Naive thymus-derived CD8-positive, alpha-beta T cell (primary cell): ENCODE measurements at places on chromosomes 1 and 21.

DNA sequence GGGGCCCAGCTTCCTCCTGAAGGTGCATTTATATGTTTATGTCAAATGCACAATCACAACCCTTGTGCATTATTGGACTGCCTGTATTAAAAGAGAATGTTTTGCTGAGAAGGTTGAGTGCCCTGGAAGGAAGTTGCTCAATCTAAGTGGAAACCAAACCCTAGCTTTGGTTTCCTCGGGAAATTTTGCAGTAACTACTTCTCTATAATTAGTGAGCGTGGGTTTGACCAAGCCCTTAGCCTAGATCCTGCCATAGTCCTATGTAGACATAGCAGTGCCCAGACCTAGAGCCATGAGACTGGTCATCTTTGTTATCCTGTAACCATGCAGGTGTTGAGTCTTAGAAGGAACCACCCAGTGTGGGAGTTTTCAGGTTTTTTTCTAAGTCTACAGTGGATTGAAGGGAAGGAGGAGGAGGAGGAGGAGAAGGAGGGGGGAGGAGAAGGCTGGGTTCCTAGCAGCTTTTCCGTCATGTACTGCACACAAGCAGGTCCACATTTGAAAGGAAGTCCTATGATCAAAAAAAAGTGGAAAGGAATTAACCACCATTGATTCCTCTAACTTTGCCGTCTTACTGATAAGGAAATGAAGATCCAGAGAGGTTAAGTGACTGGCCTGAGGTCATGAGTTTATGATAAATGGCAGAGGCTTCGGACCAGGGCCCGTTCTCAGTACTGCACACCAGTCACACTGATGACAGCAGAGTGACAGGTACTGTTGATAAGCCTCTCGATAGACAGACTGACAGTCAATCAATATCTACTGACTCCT is 72.2 kb upstream of the LYST start:
- no peak for DNase-seq

GRCh38 chr1:151832318-151832980 is 847 bp upstream of the RORC start:
- DNase-seq = no peak

DNA sequence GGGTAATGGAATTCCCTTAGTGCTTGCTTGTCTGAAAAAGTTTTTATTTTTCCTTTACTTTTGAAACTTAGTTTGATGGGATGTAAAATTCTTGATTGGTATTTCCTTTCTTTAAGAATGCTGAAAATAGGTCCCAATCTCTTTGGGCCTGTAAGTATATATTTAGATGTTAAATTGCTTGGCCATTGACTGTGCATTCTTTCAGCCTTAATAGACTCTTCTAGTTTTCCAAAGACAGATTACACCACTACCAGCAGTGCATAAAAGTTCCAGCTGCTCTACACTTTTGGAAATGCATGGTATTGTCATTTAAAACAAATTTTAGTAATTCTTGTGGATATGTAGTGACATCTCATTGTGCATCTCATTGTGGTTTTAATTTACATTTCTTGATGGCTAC is 464.8 kb upstream of the USP24 start:
- no peak for DNase-seq

DNA sequence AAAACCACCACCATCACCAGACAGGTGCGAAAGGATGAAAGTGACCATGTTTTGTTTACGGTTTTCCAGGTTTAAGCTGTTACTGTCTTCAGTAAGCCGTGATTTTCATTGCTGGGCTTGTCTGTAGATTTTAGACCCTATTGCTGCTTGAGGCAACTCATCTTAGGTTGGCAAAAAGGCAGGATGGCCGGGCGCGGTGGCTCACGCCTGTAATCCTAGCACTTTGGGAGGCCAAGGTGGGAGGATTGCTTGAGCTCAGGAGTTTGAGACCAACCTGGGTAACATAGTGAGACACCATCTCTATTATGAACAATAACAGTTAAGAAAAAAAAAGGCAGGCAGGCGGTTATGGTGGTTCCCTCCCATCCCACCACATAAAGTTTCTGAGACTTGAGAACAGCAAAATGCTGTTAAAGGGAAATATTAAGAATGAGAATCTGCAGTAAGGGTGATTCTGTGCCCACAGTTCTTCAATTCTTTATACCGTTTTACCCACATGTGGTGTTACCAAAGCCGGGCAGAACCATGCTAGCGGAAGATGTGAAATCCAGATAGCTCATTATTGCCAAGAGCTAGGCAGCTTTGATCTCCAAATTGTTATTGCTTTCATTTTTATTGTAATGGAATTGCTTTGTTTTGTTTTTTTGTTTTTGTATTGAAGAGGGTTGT is 34.5 kb upstream of the TDRD10 start:
- DNase-seq = no peak

- no peak for DNase-seq
Observed at GRCh38 chr1:221137666-221138065, 258.4 kb downstream of the HLX start.

- peak; percentile 68 for DNase-seq
Observed at GRCh38 chr1:19240673-19241538, 10.4 kb downstream of the EMC1 start.

DNA sequence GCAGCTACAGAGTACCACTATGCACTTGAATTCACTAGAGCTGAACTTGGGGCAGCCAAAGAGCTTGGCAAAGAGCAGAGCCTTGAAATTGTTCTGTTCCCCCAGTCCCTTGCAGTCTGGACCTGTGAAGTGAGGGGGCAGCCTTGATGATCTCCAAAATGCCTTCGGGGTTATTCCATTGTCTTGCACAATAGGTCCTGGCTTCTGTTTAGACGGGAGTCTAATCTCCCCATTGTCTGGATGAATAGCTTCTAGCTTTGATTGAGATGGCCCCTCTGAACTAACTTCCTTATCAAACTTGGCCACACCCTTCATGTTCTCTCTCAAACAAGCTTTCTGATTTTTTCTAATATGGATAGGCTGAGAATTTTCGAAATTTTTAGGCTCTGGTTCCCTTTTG is 72.6 kb downstream of the PGM1 start:
- DNase-seq = no peak

- no peak for DNase-seq
Observed at GRCh38 chr1:53847980-53848379, 9.9 kb upstream of the NDC1 start.

GRCh38 chr1:112264553-112264952 is 131.5 kb upstream of the CTTNBP2NL start:
- no peak for DNase-seq

GRCh38 chr1:28272215-28272852 is 13.0 kb downstream of the SESN2 start:
- no peak for DNase-seq

DNA sequence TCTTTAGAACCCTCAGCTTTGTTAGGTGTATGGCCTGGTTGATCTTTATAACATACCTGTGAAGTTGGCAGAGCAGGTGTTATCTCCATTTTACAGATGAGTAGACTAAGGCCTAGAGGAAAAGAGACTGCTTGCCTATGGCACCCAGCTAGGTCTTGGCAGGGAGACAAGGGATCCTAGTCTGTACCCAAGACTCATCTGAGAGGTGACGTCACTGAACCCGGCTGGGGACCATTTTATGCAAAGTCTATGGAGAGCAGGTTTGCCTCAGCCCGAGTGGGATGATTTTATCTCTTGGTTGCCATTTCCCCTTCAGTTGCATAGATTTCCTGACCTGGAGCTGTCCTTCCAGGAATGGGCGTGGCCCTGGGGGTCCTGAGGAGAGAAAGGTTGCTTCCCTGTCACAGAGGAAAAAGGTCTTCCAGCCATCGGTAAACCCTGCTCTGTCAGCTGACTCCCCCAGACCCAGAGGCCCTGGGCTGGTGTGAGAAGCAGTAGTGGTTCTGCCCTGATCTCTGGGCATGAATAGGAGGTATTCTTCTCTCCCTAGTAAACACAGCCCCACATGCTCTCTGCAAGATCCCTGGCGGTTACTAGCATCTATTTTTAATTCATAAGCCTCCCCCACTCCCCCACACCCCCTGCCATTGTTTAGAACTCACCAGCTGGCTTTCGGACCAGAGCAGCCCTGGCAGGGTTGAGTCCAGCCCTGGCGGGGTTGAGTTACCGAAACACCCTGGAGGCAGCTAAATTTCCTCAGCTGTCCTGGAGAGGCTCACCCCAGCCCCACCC is 19.6 kb downstream of the TMCC2 start:
- no peak for DNase-seq

GRCh38 chr21:33359446-33359845 is 34.7 kb downstream of the IFNAR1 start:
- no peak for DNase-seq

DNA sequence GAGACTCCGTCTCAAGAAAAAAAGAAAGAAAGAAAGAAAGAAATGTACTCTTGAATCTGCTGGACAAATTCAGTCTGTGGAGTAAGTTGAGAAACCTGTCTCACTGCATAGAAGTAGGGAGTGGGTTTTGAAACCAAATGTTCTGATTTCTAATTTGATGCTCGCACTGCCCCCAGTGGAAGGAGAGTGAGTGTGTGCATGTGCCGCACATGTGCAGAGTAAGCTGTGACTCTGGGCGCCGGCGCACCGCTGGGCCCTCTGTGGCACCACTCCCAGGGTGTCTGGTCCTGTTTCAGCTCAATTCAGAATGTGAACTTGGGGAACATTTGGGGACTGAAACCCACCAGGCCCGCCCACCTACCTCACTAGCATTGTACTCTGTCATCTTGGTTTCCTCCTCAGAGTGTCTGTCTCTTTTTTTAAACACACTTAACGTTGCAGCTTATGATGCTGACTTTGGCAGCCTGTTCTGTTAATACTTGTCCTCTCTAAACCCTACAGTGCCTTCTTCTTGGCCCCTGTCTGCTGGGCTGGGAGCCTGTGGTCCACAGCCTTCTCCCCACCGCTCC is 104.6 kb downstream of the CACNA1E start:
- no peak for DNase-seq

DNA sequence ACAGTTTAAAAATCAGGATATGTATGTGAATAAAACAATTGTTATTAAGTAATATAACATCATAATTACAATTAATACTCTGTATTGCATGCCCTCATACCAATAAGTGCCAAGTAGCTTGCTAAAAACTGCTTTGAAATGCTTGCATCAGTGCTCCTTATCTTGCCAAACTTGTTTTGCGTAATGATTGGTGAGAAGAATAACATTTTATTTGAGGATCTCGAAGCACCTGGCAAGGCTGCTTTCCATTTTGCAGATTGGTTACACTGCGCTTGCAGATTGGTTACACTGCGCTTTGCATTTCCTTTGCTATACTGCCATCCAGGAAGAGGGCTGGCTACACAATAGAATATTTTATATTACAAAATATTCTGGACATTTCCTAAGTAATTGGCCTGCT is 1.7 kb upstream of the PBX1 start:
- no peak for DNase-seq
